ENCODE measurements at places on chromosomes 6 and 20.

- no peak for DNase-seq
These were observed 1.5 kb downstream of the LEMD2 start for GRCh38 chr6:33787346-33787953.

DNA sequence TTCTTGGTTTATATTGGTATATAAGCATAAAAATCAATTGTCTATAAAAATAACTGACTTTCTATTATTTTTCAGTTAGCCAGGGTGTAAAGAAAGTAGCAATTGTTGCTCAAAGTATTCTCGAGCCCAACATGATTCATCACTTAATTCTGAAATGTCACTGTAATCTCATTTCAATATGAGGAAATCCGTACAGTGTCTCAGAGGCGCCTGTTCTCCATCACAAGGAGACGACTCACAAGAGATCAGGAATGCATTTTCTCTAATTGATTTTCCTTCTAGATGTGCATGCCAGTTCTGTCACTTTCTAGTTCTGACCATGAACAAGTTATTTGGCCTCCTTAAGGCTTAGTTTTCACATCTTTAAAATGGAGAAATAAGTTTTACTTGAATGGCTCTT is 753.1 kb downstream of the MAFB start:
- DNase-seq = no peak

DNA sequence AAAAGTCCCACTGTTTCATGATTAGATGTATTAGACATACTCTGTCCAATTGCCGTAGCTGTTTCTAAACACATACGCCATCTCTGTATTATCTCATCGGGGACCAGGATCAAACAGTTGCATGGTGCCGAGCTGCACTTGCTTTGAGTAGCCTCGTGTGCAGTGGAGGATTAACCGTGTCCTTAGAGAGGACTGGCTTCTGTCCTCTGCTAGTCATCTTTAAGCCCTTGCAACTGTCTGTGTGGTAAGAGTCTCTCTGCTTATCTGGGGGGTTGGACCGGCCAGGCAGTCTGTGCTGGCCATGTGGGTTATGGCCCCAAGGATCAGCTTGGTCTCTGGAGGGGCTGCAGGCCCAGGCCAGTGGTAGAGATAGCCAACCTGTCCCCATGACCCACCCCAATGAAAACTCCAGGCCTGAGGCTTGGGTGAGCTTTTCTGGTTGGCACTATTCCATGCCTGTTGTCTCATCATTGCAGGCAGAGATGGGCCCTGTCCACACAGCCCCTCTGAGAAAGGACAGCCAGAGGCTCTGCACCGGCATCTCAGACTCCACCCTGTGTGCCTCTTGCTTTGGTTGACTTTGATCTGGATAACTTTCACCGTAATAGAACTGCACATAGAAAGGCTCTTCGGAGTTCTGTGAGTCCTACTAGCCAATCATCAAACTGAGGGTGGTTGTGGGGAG is 137.3 kb upstream of the SNX9 start:
- DNase-seq = no peak

- peak; percentile 48 for DNase-seq
These were observed 31.8 kb downstream of the SUN5 start for GRCh38 chr20:32972181-32973076.
